ENCODE measurements at places on chromosomes 16 and 17. TPM values are rescaled to one million over a fixed set of nuclear protein-coding genes. Genes with fewer than 3 reads are reported as not detected.

MMP28 gene
- 55.6 TPM for total RNA-seq

CDYL2 gene
- total RNA-seq: 21.0 TPM

FZD2 gene
- 8.7 TPM for total RNA-seq

G6PC1 gene
- not detected for total RNA-seq

EVPL gene
- 46.8 TPM for total RNA-seq

CHST4 gene
- total RNA-seq: 0.38 TPM

CLEC19A gene
- total RNA-seq: 0.17 TPM

METTL16 gene
- total RNA-seq: 30.0 TPM

TMEM92 gene
- total RNA-seq: 11.3 TPM

SYNRG gene
- 50.0 TPM for total RNA-seq

KRTAP2-3 gene
- not detected for total RNA-seq

KCTD19 gene
- 1.4 TPM for total RNA-seq

TAT gene
- not detected for total RNA-seq

NPIPB13 gene
- total RNA-seq: 19.9 TPM

CCL1 gene
- total RNA-seq: not detected

FBXL20 gene
- 23.9 TPM for total RNA-seq

PPP1R1B gene
- 25.1 TPM for total RNA-seq

OTOP3 gene
- not detected for total RNA-seq

MYL4 gene
- total RNA-seq: 2.2 TPM

ANKRD40CL gene
- total RNA-seq: not detected

SLC6A2 gene
- total RNA-seq: not detected

SSTR5 gene
- not detected for total RNA-seq
